ENCODE measurements at places on chromosomes 7 and 10.
A peak's percentile ranks its signal among the peaks of the same experiment; 100 is the strongest.

DNA sequence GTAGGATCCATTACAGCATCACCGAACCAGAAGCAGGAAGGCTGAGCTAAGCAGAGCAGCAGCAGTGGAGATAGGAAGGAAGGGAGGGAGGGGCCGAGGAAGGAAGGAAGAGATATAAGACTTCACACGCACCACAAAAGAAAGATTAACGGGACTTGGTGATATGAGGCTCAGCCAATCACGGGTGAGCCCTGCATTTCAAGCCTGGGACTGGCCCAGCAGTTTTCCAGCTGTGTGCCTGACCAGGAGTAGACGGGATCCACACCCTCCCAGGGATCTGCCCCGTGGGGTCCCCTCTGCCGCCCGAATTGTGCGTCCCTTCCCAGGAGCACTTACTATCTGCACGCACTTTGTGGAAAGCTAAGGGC is 16.2 kb downstream of the ATG9B start:
- DNase-seq, result peak; percentile 41

- no peak for DNase-seq
These were observed 88.3 kb upstream of the MXI1 start for GRCh38 chr10:110118891-110119621.

DNA sequence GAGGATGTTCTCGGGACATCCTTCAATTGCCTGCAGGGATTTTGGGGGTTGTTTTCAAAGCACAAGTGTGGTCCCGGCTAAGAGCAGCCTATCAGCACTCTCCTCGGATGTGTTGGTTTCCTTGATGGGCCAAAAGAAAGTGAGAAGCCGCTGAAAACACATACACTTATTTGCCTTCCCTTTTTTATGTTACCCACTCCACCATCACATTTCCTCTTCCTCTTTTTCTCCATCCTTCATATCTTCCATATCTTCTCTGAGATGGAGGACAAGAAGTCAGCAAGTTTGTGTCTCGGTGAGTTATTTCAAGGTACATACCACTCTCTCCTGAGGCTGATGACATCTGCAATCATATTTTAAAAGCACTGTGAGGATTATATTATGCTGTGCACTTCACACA is 64.0 kb downstream of the ZNF33B start:
- no peak for DNase-seq

DNA sequence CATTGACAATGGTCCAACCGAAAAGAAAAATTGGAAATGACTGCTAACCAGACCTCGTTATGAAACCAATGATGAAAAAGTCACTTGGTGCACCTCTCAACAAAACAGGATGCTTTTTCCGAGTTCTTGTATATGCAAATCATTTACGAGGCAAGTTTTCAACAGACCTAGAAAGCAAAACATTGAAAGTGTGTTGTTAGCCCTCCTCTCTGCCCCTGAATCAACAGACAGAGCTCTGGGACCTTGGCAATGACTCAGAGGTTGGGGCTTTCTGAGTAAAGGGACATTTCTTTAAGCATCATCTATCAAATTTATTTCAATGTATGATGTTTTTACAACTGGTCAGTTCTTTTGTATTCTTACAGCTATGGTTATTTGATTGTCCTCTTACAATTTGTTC is 16.3 kb upstream of the DKK1 start:
- no peak for DNase-seq

DNA sequence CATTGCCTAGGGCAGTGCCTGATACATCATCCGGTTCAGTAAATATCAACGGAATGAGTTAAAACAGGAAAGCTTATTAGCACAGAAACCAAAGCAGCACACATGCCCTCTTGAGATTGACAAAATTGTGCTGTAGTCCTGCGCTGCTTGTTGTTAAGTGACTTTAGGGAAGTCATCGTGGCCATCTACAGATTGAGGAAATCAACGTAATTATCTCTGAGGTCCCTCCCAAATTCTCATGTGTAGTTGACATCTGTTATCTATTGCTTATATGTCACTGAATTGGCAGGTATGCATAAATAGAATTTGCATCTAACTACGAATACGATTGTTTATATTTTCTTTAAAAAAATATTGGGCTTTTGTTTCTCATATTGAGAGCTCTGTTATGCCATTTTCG is 3.5 kb upstream of the GNB2 start:
- no peak for DNase-seq

DNA sequence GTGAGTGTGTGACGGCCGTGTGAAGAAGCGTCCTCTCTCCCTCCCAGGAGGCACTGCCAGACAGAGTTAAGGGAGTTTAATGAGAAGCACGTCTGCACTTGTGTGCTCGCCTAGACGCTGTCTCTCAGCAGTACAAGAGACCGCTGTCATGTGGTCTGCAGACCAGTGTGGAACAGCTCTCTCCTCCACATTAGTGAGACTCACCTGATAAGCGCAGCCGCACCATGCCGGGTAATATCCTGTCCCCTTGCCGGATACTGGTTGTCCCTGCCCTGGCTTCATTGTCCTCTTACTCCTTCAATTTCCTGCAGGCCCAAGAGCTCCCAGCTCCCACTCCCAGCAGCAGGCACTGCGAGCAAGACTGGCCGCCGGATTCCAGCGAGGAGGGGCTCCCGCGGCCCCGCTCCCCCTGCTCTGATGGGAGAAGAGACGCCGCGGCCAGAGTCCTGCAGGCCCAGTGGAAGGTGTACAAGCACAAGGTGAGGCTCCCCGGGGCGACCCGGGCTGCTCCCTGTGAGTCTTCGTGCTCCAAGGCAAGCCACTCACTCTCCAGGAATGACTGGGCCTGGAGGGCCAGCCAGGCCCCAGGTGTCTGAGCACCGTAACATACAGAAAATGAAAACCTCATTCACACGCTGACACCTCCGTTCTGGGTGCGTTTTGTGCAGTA is 33.5 kb upstream of the TTYH3 start:
- no peak for DNase-seq

DNA sequence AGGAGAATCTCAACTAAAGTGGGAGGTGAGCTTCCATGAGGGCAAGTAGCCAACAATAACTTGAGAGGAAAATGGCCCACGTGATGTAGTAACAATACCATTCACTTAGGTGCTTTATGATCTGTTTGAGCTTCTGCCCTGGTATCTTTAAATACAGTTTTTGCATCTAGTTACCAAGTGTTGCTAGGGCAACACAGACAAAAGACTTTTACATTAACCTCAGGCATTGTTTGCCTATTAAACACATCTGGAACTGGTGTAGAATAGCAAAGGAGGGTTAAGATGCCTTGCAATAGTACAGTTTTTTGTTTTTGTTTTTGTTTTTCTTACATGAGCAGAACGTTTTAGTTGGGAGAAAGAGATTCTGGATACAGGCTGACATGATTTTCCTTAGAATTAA is 97.7 kb upstream of the MTPN start:
- no peak for DNase-seq

DNA sequence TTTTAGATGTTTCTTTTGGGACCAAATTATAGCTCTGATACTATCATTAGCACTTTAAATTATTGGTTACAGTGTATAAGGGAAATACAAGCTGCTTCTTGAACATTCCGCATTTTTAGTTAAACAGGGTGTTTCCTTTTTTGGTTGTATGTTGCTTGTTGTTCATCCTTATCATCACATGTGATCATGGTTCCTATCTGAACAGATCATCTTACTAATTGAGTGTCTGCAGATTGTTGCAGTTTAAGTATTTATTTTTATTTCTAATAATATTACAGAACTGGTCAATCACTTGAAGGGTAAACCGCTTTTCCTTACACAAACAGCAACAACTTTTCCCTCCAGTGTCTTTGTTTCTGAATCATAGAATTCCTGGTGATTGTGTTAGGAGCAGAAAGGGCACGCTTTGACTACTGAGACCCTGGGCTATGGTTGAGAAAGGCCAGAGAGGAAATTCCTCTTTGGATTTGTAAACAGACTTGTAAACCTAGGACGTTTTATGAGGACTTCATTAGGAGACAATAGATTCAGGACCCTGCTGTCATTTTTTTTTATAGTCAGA is 37.2 kb downstream of the CHN2 start:
- DNase-seq, result no peak

DNA sequence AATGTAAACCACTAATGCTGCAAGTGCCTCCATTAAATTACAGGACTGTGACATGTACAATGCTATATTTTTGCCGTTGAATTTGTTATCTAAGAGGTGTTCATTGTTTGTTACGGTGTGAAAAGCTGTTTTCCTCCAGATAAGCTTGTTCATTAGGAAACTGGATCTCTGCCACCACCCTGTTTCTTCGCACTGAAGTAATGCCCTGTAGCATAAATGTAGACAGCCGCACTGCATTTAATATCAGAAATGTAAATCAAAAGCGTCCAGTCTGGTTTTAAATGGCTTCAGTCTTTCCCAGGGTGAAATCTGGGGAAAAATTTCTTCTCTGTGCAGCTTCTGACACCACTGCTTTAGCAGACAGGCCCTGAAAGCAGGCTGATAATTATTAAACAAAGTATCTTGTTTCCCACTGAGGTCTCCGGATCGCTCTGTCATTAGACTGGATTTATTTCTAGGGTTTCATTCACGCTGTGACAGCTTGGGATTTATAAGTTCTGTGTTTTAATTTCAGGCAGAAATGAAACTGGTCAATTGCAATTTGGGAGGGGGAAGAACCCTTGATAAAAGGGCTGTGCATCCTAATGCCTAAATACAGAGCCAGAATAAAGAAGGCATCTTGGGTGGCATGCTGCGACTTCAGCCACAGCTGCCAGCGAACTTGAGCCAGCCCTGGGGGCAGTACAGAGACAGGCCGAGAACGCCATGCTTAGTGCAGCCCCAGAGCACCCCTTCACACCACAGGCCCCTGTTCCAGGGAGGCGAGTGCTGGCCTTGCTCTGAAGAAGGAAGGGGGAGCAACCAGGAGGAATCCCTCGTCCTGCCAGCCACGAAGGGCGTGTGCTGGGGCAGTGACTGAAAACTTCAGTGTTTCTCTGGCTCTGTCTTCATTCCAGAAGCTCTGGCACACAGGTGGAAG is 547.7 kb upstream of the GALNT17 start:
- DNase-seq, result no peak

DNA sequence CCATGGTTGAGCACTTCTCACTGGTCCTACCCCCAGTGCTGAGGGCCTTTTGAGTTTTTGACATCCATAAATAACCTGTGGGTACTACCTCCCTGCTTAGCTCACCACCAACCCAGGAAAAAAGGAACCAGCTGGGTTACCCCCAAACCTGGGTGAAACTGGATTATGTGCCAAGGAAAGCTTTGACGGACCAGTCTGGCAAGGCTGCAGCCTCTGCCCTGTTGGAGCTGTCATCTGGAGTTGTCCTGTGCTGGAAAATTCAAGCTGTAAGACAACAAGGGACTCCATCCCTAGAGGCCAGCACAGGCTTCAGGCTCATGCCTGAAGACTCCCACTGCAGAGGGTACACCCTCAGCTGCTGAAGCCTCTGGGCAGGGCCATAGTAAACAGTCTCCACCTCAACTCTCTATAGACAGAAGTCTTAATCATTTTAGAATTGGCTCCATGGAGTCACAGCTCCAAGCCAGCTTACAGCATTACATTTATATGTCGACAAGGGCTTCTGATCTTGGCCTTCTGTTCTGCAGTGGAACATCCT is 115.5 kb upstream of the AFAP1L2 start:
- DNase-seq, result no peak

GRCh38 chr10:70561558-70561957 is 41.0 kb downstream of the PRF1 start:
- DNase-seq, result no peak

- DNase-seq, result no peak
These were observed 131.6 kb downstream of the BICC1 start for GRCh38 chr10:58644311-58644710.

DNA sequence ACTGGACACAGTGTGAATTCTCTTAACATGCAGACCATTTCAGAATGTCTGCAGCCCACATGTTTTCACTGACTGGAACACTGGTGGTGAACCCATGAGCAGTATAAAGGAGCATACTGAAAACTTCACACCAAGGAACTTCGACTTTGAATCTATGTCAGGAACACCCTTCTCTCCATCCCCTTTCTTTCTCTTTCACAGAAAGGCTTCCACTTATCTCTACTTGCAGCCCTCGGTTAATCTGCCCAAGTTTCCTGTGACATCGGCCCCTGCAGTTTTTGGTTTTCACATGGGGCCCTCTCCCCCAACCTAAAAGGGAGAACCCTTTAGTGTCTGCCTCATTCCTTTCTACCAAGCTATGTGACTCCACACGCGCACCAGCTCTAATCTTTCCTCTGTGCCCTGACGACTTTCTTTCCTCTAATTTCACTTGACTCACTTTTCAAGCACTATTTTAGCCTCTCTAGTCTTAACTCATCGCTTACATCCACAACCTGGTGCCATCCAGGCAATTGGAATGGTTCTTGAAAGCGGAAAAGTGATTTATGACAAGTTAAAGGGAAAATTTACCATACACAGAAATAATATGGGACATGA is 70.1 kb downstream of the RELN start:
- no peak for DNase-seq

DNA sequence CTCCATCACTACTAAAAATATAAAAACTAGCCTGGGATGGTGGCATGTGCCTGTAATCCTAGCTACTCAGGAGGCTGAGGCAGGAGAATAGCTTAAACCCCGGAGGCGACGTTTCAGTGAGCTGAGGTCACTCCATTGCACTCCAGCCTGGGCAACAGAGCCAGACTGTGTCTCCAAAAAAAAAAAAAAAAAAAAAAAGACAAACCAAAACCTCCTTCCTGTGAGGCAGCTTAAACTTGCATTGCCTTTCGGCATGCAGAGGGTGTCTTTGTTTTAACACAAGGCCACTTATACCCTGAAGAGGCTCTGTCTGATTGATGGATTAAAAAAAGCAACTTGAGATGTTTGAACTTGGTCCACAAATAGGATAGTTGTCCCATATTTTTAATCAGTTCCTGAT is 128.4 kb upstream of the RSU1 start:
- no peak for DNase-seq

DNA sequence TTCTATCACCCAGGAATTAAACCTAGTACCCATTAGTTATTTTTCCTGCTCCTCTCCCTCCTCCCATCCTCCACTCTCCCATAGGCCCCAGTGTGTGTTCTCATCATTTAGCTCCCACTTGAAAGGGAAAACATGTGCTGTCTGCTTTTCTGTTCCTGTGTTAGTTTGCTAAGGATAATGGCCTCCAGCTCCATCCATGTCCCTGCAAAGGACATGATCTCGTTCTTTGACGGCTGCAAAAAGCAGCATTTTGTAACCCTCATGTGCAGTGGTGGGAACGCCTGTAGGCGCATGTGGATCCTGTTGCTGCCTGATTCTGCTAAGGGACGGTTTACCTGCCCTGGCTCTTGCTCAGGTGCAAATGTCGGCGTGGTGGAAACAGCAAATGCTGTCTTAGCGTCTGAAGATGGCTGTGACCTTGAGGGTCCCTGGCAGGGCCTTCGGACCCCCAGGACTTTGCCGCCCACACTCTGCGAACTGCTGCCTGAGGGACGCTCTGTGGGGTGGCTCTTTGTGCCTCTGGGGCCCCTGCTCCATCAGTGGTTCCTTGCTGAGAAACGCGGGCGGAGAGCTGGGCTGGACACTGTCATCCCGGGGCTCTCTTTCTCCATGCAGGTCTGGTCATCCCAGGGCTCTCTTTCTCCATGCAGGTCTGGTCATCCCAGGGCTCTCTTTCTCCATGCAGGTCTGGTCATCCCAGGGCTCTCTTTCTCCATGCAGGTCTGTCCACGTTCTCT is 5.6 kb upstream of the MTG1 start:
- DNase-seq, result no peak

Data from hematopoietic multipotent progenitor cell treated with erythropoietin and hydrocortisone succinate and interleukin-3 and kit ligand, for 17 days (in vitro differentiated cells).